ENCODE measurements at places on chromosomes 4 and X.

DNA sequence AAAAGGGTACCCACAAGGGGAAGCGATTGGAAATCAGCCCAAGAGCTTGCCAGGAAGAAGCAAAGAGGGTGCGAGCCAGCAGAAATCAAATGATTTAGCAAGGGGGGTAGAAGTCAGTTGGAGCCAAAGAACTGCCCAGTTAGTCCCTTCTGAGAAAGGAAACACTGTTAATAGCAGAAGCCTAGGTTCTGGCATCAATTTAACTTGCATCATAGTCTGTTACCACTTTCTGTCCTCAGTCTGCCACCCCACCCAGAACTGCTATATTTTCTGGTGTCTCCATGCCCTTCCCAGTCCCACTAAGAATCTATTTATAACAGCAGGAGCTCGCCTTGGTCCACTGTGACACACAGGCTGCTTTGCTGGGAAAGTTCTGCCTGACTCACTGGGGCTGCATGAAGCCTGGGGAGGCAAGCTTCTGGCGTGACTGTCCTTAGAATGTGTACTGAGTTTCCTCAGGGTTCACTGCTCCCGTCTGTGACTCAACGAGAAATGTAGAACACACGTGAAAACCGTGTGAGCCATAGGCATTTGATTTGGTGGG lies 157.8 kb upstream of the TTC29 start:
- no peak for DNase-seq

- no peak for DNase-seq
These were observed 75.4 kb downstream of the MBNL3 start for GRCh38 chrX:132413459-132413858.

DNA sequence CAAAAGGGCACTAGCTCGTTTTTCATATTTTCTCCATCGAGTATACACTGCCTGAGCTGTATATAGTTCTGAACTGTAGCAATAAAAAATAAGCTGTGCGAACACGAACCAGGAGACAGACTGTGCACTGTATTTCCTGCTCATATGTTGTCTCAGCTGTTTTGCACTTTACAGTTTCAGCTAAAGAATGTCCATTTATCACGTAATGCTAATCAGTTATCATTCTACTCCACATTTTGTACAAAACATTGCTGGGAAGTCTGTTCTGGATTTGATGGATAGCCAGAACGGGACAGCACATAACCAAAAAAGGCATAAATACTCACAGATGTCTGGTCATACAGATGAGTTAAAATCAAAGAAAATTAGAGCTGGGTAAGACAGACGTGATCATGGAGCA lies 315.5 kb upstream of the ADGRL3 start:
- no peak for DNase-seq

DNA sequence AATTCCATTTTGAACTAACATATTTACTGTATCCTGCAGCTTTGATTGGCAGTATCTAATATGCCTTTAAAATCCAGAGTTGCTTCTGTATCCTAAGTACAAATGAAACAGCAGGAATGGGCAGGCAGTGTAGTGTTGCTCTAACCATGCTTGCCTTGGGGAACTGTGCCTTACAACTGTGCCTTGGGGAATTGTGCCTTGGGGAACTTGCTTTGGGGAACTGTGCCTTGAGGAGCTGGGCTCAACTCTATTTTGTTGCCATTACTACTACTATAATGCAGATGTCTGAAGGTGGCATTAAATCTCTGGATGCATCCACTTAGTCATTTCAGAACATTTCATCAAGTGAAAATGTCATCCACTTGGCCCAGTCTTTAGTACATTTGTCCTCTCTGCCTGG lies 6.9 kb downstream of the CXCL3 start:
- no peak for DNase-seq

GRCh38 chr4:18134111-18134510 lies 112.6 kb upstream of the LCORL start:
- DNase-seq, result no peak

- no peak for DNase-seq
These were observed 141.5 kb downstream of the MAGEB17 start for GRCh38 chrX:16308773-16309172.

GRCh38 chr4:7398104-7398423 lies 36.7 kb downstream of the PSAPL1 start:
- DNase-seq, result no peak

GRCh38 chr4:10354746-10355145 lies 102.5 kb downstream of the ZNF518B start:
- no peak for DNase-seq

- DNase-seq, result no peak
These were observed 919.1 kb downstream of the ADGRL3 start for GRCh38 chr4:62119195-62119594.

GRCh38 chr4:3285558-3286334 lies 7.1 kb upstream of the RGS12 start:
- no peak for DNase-seq

GRCh38 chrX:11113731-11114130 lies 2.6 kb downstream of the HCCS start:
- no peak for DNase-seq

DNA sequence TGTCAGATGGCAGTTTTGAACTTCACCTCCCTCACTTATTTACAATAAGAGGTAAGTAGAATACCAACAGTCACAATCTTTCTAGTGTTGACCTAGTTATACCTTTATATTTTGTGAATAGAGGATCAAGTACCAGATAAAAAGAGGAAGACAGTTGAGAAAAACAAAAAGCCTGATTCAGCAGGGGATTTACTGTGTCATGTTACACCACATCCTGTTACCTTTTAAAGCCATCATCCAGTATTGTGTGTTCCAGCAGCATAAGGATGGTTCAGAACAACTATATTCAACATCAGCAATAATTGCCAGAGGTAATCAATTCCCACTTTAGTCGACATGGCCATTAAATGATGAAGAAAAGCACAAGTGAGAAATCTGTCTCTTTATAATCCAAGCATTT lies 21.3 kb upstream of the CXCL6 start:
- no peak for DNase-seq

- no peak for DNase-seq
These were observed 16.4 kb downstream of the SMIM10L2A start for GRCh38 chrX:135437867-135438733.

DNA sequence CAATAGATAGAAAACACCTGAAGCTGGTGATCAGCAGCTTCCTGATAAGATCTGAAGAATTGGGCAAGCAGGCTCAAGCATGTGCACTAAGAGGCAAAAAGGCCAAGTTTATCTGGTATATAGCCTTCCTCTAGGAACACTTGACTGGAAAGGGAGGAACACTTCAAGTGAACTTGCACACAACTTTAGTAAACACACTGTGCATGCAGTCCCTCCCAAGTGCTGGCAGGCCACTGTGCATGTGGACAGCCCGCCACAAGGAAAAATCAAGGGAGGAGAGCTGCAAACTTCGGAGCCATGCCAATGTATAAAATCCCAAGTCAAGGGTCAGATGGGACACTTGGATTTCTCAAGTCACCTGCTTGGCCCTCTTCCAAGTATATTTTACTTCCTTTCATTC lies 645.8 kb upstream of the NDST4 start:
- no peak for DNase-seq

DNA sequence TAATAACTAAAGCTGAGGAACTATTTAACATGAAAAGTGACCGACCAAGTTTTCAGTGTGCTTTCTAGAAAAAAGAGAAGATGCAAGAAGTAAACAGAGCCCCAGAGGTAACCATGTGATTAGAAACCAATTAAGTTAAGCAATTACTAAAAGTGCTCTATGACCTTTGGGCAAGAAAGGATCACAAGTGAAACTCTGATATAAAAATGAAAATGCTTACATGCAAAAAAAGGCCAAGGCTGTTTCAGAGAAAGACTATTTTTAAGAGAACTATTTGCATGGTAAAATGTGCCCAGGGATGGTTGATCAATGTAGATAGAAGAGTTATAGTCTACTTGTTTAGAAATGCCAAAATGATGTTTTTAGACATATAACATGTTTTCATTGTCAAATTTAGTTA lies 22.0 kb downstream of the KLHL15 start:
- no peak for DNase-seq

DNA sequence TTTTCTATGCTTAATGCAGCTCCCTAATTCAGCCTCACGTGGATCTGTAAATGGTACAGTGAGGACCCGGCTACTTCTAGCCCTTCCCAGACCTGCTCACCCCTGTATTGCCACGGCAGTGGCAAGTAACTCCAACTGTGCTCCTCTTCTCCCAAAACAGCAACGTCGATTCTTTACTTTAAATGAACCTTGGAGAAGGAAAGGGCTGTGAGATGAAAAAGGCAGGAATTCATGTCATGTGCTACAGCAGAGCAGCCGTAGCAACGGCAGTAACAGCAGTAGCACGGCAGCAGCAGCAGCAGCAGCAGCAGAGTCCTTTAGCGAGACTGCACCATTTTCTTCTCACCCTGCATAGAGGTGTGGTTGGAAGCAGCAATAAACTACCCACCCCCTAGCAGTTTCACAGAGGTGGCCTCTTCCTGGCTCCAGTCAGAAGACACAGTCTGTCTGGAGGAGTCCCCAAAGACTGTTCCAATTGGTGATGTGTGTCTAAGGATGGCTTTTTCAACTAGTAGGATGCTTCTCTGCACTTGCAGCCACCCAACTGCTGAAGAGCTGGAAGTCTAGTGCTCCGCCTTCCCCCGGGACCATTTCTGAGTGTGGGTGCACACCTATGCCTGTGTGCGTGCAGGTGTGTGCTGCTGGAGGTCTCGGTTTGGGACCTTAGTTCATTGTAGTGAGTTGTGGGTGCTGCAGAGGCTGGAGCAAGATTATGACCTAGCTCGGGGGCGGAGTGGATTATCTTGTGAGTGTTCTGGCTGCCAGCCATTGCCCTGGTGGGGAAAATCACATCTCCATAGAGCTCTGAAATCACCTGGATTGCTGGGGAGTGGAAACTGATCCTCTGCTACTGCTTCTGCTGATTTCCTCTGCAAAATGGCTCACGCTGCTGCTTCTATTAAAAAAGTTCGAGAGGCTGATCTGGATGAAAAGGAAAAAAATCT lies 67.2 kb downstream of the ANK2 start:
- DNase-seq, result no peak

GRCh38 chrX:45824471-45824870 lies 623.8 kb upstream of the DIPK2B start:
- peak; percentile 50 for DNase-seq

GRCh38 chr4:67201334-67201733 lies 344.0 kb downstream of the CENPC start:
- no peak for DNase-seq

- DNase-seq, result no peak
These were observed 200.0 kb upstream of the MAOA start for GRCh38 chrX:43456063-43456462.

DNA sequence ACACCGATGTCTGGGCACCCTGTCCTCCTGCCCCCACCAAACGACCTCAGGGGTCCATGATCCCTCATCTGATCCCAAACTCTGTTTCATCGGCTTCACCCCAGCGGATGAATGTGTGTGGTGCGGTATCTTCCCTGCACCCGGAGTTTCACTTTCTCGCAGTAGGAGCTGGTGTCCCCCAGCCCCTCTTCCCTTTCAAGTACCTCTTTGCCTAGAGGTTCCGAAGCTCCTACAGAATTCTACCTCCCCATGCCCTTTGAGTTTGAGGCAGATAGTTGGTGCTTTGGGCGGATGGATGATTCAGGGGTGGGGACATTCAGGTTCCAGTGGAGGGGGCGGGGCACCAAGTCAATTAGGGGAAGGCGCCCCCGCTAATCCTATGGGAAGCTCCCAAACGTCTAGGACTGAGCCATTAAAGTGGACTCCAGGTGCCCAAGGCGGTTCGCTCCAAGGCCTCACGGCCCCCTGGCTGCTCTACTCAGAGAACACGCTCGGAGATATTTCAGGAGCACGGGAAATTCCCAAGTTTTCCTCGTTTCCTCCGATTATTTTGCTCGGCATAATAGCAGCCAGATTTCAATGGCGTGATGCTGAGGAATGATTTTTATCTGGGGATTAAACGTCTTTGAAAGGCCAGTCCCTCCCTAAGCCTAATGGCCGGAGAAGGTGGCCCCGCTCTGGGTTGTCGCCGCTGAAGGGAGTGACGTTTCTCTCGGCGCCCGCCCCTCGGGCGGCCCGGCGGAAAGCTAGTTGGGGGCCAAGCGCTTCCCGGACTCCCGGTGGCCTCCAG lies 1.3 kb downstream of the MSX1 start:
- DNase-seq, result no peak

- no peak for DNase-seq
These were observed 89.8 kb downstream of the FBXO8 start for GRCh38 chr4:174193438-174194374.

GRCh38 chr4:10198365-10198764 lies 81.8 kb upstream of the WDR1 start:
- DNase-seq, result no peak

DNA sequence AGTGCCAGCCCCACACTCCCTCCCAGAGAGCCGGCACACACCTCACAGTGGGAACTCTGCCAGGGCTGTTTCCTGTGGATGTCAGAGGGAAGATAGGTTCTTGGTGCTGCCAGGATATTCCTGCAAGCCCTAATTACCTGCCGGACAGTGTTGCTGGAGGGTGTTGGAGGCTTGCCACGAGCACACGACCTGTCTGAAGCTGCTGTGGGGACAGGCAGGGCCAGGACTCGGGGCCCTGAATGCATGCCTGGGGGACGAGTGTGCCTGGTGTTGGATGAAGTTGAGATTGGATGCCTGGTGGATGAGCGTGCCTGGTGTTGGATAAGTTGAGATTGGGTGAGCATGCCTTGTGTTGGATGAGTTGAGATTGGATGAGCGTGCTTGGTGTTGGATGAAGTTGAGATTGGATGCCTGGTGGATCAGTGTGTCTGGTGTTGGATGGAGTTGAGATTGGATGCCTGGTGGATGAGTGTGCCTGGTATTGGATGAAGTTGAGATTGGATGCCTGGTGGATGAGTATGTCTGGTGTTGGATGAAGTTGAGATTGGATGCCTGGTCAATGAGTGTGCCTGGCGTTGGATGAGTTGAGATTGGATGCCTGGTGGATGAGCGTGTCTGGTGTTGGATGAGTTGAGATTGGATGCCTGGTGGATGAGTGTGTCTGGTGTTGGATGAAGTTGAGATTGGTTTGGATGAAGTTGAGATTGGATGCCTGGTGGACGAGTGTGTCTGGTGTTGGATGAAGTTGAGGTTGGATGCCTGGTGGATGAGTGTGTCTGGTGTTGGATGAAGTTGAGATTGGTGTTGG lies 23.2 kb upstream of the UVSSA start:
- no peak for DNase-seq

- DNase-seq, result peak; percentile 93
These were observed 5.6 kb downstream of the FLNA start for GRCh38 chrX:154368630-154369448.

DNA sequence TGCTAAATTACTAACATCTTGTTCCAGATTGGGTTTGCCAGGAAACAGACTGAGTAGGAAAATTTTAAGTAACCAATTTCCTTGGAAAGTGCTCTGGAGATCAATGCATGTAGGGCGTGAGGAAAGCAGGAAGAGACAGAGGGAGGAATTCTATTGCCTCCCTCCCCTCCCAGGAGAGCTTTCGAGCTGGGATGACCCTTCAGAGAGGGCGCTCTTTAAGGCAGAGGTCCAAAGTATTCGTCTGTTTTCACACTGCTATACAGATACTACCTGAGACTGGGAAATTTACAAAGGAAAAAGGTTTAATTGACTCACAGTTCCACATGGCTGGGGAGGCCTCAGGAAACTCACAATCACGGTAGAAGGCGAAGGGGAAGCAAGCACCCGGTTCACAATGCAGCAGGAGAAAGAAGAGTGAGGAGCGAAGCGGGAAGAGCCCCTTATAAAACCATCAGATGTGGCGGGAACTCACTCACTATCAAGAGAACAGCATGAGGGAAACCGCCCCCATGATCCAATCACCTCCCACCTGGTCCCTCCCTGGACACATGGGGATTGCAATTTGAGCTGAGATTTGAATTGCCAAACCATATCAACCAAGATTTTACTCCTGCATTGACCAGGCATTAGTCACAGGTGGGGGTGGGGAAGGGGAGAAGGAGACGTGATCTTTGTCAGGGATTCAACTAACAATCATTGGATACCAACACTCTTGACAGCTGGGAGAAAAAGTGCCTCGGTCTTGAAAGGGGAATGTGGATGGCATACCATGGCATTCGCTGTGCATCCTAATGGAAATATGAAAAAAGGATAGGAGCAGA lies 63.8 kb downstream of the SLITRK2 start:
- DNase-seq, result no peak
